ENCODE measurements at places on chromosomes 3 and 15.

DNA sequence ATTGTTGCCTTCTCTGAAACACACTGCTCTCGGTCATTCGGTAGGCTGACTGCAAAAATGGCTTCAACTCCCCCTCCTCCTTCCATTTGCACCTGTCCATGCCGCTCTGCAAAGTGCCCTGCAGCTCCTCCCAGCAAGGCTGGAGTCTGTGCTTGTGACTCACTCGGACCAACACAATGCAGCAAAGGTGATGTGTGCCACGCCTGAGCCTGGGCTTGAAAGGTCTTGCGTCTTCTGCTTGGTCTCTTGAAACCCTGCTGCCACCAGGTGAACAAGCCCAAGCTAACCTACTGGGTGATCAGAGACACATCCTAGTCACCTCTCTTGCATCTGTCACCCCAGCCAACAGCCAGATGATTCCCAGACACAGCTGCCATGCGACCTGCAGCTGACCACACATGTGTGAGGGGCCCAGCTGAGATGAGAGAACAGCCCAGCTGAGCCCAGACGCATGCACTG lies 71.1 kb downstream of the MGLL start:
- DNase-seq = no peak

GRCh38 chr3:51860703-51861665 lies at the start of gene IQCF2:
IQCF2 (plus strand) TSS chr3:51861615; CDS start chr3:51861667, 52 bp downstream.
- no peak for DNase-seq

GRCh38 chr3:170808041-170808440 lies 62.0 kb downstream of the RPL22L1 start:
- no peak for DNase-seq

DNA sequence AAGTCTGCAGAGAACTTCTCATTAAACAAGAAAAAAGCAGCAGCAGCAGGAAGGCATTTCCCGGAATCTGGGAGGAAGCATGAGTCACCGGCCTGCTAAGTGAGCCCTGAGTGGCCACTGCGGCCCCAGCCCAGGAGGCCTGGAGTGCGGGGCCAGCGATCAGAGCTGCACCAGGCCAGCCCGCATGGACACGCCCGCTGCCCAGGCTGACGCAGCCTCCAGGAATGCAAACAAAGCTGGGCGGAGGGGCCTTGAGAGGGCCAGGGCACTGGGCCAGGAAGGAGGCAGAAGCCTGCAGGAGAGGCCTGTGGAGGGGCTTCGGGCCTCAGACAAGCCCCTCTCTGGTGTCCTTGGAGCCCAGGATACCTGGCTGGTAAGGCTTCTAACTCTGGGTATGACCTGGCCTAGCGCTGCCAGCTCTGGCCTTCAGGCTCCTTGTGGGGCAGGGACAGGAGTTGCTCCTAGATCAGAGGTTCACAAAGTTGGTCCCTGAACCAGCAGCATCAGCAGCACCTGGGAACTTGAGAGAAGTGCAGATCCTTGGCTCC lies 101.2 kb downstream of the SMAD6 start:
- DNase-seq = no peak

DNA sequence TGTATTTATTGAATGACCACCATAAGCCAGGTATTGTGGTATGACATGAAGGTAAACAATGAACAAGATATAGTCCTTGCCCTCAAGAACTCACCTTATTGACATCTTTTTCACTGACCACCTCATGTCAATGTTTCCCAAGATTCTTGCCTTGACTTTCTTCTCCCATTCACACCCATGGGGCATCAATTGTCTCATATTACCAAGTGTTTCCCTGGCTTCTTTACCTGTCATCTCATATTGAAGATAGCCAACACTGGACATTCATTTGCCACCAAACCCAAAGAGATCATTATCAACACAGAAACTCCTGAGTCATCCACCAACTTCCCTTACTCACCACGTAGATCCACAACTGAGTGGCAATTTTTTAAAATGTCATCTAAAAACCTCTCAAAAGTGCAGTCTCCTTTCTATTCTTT lies 2.2 kb downstream of the EFHB start:
- DNase-seq = no peak

DNA sequence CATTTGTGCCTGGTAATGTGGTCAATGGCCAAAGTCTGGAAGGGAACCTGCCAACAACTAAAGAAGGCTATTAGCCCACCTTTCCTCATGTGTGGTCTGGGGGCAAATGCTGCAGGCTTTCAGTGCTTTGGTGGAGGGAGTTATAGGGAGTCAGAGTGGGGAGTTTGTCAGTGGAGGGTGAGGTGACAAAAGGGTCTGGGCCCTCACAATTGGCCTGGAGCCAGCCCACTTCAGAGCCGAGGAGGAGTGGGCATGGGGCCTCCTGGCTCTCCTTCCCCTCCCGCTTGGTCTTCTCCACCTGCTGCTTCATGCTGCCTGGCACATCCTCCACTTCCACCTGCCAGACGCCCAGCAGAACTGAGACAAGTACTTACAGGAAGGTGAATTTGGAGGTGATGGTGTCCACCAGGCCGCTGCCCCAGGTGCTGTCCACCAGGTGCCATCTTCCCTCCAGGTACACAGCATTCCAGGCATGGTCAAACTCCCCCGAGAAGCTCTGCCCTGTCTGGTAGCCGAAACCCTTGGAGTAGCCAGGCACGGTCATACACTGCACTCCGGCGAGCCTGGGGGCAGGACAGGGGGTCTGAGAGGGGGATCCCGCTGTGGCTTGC lies 40.9 kb downstream of the KY start:
- no peak for DNase-seq

DNA sequence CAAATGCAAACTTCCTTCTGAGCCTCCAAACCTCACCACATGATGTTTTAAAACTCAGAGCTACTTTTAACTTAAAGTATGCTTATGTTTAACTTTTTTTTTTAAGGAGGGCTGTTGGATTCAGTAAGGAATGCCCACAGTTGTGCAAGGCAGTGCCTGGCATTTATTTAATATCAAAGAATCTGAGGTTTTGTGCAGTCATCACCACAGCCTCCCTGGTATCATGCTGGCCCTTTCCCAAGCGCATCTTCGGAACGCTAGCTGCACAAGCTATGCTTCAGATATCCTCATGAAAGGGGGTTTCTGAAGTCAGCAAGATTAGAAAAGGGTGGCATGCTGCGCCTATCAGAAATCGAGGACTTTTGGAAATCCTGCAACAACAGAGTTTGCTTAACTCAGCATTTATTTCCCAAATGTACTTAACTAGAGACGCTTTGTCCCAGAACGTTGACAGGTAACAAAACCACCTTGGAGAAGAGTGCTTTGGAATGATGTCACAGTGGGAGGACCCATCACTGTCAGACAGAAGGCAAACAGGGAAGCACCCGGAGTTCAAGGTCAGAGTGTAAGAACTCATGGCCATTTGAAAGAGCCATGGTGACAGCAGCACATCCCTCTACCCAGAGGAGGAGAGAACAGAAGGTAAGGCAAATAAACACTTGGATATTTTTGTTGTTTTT lies 120.2 kb upstream of the IGF1R start:
- no peak for DNase-seq

All from stimulated activated CD4-positive, alpha-beta T cell treated with anti-CD3 and anti-CD28 coated beads, Interleukin-2, amount 100 ng/mL, for 24 hours (primary cell).